ENCODE measurements at places on chromosomes 11 and 22.
A peak's percentile ranks its signal among the peaks of the same experiment; 100 is the strongest.

- no peaks in the 10 kb centered on the region for H3K36me3 ChIP-seq
- no peaks in the 10 kb centered on the region for H3K4me1 ChIP-seq
- H3K27me3 ChIP-seq: no peaks in the 10 kb centered on the region
Measured at GRCh38 chr11:70860888-70861287, 391.5 kb downstream of the SHANK2 start.

DNA sequence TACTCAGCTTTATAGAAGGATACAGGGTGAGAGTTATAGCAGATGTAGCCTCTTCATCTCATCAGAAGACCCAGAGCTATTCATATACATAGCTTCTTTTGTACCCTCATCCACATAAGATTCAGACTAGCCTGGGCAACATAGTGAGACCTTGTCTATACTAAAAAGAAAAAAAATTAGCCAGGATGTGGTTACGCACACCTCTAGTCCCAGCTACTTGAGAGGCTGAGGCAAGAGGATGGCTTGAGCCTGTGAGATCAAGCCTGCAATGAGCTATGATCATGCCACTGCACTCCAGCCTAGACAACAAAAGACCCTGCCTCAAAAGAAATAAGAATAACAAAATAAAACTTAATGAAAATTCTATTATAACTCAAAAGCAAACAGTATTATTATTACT is 36.7 kb upstream of the B3GNT6 start:
- no peaks in the 10 kb centered on the region for H3K27me3 ChIP-seq
- DNase-seq: no peak
- no peak overlapping the region for H3K27ac ChIP-seq
- H3K4me3 ChIP-seq: no peak overlapping the region
- no peaks in the 10 kb centered on the region for H3K36me3 ChIP-seq

DNA sequence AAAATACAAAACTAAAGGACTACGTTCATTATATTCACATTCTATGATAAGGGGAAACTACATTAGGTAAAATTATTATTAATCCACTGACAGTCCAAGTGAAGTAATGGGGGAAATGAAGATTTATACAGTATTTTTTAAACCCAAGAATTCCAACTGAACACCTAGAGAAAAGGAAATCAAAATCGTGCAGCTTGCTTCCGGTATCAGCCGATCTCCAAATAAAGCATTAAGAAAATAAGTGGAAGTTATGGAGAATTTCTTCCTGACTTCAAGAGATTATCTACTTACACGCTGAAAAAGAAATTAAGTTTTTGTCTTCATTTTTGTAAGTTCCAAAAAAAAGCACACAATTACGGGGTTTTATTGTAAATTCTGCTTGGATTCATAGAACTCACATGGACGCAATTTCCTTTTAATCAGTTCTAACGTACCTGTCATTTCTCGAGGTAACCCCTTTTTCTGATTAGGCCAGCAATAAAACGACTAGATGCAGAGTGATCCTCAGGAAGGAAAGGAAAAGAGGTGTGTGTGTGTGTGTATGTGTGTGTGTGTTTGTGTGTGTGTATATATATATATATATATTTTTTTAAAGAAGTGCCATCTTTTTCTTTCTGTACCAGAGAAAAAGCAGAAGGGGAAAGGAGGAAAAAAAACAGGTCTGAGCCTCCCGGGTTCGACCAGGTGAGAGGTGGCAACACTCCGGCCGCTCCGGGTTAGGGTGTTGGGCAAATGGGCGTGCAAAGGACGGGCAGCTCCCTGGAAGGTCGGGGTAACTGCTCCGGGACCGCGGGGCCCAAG is 1.1 kb downstream of the ZBTB44 start:
- H3K4me3 ChIP-seq: peak overlapping the region; percentile 97
- no peak overlapping the region for H3K27ac ChIP-seq
- no peaks in the 10 kb centered on the region for H3K36me3 ChIP-seq
- no peak for DNase-seq
- H3K4me1 ChIP-seq: peaks cover 1% of the 10 kb centered on the region

DNA sequence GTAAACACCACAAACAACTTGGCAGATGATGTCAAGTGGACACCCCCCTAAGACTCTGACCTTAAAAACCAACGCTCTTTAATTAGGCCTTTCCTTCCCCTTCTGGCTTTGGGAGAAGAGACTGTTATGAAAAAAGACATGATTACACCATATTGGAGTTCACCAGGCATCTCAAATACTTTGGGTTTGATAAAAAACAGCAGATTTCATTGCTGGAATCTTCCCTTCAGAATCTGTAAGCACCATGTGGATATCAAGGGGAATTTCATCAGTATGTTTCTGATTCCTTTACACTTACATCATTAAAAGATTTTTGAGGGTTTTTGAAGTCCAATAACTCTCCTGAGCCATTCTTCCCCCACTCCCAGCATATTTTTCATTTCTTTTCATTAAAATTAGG is 85.6 kb downstream of the KIRREL3 start:
- H3K4me3 ChIP-seq: no peak overlapping the region
- no peak overlapping the region for H3K27ac ChIP-seq
- H3K36me3 ChIP-seq: no peaks in the 10 kb centered on the region
- no peaks in the 10 kb centered on the region for H3K27me3 ChIP-seq
- no peak for DNase-seq

- no peaks in the 10 kb centered on the region for H3K36me3 ChIP-seq
- H3K27ac ChIP-seq: no peak overlapping the region
- H3K4me1 ChIP-seq: no peaks in the 10 kb centered on the region
- DNase-seq: no peak
Measured at GRCh38 chr11:36235750-36236149, 53.5 kb downstream of the COMMD9 start.

DNA sequence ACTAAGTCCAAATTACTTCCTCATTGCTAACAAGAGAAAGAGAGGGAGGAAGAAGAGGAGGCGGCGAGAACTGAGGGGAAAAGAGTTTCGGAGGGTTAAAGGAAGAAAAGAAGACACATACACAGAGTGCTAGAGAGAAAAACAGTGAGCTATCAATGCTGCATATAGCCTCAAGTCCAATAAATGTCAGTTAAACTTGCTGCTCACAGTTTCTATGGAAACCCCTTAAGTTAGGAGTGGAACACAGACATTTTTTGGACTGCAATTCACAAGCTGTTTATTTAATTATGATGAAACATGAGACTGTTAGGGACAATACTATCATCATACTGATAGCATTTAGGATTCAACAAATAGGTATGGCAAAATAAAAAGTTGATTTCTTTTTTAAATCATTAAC is 1320.4 kb downstream of the LRRC4C start:
- H3K36me3 ChIP-seq: no peaks in the 10 kb centered on the region
- H3K4me3 ChIP-seq: no peak overlapping the region
- DNase-seq: no peak
- no peaks in the 10 kb centered on the region for H3K4me1 ChIP-seq

DNA sequence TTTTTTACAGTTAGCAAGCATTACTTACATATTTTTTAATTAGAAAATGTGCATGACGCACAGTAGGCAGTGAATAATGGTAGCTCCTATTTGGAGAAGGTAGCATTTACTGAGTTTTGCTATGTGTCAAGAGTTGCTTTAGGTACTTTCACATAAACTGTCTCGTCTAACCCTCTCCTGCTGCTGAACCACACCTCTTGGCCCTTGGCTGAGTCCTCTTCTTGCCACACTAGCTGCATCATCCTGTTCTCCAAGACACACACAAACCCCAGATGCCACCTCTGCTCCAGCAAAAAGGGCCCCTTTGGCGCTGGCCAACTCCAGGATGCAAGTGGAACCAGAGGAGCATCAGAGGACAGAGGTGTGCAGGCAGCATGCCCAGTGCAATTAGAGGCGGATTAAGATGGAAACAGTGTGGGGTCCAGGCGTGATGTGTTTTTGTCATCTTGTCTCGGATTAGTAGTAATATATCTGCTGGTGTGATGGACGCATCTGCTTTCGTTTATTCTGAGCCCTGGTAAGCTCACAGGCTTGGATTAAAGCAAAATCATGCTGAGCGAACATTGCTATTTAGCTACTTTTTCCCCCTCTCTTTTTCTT is 367.0 kb upstream of the CADM1 start:
- H3K27ac ChIP-seq: no peak overlapping the region
- H3K27me3 ChIP-seq: no peaks in the 10 kb centered on the region
- DNase-seq: no peak
- H3K4me1 ChIP-seq: peaks cover 2% of the 10 kb centered on the region
- H3K4me3 ChIP-seq: no peak overlapping the region

DNA sequence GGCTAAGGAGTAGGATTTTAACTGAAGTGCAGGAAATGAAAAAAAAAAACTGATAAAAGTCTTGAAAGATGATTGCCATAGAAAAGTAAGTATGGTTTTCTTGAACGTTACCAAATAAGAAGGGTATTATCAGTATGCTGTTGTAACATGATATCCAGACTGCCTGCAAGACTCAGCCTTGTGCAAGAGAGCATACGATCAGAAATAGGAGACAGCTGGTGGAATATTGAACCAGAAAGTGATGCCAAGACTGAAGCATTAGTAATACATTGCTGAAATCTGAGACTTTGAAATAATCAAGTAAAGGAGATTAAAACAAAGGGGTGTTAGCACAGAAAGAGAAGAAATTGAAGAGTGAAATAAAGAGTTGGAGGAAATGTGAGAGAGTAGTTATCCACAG is 452.7 kb upstream of the CNTN5 start:
- no peaks in the 10 kb centered on the region for H3K27me3 ChIP-seq
- no peaks in the 10 kb centered on the region for H3K4me1 ChIP-seq
- H3K36me3 ChIP-seq: no peaks in the 10 kb centered on the region
- no peak for DNase-seq

DNA sequence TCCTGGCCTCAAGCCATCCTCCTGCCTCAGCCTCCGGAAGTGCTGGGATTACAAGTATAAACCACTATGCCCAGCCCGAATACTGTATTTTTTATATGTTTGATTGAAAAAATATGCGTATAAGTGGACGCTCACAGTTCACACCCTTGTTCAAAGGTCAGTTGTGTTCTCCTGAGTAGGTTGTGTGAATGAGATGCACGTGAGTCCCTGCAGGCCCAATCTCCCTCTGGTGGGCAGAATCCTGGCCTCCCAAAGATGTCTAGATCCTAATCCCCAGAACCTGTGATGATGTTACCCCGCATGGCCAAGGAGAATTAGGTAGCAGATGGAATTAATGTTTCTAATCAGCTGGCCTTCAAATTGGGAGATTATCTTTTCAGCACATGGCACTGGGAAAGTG is 41.9 kb downstream of the CTTN start:
- no peak overlapping the region for H3K4me3 ChIP-seq
- H3K27ac ChIP-seq: no peak overlapping the region
- H3K36me3 ChIP-seq: peaks cover 21% of the 10 kb centered on the region
- H3K4me1 ChIP-seq: no peaks in the 10 kb centered on the region
- DNase-seq: no peak

GRCh38 chr22:37503850-37504249 is 15.4 kb downstream of the CARD10 start:
- H3K4me3 ChIP-seq: no peak overlapping the region
- no peaks in the 10 kb centered on the region for H3K27me3 ChIP-seq
- no peak for DNase-seq

GRCh38 chr22:44408829-44409192 is 89.2 kb downstream of the RTL6 start:
- H3K27ac ChIP-seq: no peak overlapping the region
- H3K4me1 ChIP-seq: peaks cover 6% of the 10 kb centered on the region
- H3K27me3 ChIP-seq: no peaks in the 10 kb centered on the region
- H3K36me3 ChIP-seq: no peaks in the 10 kb centered on the region

Measured in iPS DF 6.9 (cell line).